ENCODE measurements at places on chromosomes 6 and 20.

DNA sequence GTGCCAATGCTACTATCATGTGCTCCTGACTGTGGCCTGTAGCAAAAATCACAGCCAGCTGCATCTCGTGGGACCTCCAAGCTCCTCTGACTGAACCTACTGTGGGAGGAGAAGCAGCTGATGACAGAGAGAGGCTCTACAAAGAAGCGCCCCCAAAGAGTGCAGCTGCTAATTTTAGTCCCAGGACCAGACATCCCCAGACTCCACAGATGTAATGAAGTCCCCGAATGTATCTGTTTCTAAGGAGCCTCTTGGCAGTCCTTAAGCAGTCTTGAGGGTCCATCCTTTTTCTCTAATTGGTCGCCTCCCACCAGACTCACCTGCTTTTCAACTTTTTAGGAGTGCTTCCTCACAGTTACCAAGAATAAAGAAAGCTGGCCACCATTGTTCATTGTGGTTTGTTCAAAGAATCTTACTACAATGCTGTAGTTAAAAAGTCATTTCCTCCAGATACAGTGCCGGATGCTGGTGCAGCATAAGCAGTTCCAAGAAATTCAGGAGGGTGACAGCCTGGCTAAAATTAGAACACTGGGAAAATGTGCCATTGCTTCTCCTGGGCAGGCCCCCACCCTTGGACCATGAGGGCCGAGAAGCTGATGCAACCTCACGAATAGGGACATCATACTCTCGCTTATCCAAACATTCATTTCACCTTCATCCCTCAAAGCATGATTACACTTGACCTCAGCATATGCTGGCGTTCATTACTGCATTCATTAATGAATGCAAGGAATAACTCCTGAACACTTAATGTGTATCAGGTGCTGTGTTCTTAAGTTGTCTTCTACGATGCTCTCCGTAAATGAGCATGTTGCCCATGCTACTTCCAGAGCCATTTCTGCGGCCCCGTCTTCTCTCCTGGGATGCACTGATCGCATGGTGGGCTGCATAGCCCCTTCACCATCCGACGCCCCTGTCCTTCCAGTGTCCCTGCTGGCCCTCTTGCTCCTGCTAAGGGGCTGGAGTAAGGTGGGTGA is 66.4 kb downstream of the LY86 start:
- DNase-seq, result peak; percentile 29

DNA sequence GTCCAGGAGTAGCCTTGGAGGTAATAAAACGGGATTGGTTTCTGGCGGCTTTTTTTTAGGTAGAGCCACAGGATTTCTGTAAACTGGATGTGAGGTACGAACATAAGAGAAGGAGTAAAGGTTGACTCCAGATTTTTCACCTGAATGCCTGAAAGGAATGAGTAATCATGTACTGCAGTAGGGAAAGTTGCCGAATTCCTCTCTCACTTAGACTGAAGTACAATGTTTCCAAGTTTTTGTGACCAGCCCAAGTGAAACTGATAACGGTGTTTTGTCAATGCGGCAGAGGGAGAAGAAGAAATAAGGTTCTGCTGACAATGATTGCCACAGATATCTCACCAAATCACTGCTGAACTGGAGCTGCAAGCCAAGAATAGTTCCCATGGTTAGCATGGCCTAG is 75.0 kb downstream of the VTA1 start:
- DNase-seq, result no peak

DNA sequence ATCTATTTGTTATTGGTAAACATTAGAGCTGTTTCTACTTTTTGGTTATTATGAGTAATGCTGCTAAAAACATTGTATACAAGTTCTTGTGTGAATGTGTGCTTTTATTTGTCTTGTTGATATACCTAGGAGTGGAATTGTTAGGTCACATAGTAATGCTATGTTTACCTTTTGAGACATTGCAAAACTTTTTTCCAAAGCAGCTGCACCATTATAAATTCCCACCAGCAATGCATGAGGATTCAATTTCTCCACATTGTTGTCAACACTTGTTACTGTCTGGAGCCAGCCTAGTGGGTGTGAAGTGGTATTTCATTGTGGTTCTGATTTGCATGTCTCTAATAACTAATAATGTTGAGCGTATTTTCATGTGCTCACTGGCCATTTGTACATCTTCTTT is 145.9 kb downstream of the CCDC170 start:
- no peak for DNase-seq

DNA sequence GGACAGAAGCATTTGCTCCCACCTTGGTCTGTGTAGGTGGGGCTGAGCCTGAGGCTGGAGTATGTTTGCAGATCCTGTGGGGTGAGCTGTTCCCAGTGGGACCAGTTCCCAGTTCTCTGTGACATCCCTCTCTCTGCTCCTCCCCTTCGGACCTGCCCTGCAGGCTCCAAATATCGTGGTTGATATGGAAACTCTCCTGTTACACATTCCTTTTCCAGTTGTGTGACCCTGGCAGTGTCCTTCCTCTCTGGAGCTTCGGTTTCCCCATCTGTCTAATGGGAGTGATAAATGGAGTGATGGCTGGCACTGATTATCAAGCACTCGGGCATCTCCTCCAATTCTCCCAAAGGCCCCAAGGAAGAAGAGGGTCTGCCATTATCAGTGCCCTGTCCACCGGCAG is 15.7 kb upstream of the TGM2 start:
- DNase-seq, result no peak

DNA sequence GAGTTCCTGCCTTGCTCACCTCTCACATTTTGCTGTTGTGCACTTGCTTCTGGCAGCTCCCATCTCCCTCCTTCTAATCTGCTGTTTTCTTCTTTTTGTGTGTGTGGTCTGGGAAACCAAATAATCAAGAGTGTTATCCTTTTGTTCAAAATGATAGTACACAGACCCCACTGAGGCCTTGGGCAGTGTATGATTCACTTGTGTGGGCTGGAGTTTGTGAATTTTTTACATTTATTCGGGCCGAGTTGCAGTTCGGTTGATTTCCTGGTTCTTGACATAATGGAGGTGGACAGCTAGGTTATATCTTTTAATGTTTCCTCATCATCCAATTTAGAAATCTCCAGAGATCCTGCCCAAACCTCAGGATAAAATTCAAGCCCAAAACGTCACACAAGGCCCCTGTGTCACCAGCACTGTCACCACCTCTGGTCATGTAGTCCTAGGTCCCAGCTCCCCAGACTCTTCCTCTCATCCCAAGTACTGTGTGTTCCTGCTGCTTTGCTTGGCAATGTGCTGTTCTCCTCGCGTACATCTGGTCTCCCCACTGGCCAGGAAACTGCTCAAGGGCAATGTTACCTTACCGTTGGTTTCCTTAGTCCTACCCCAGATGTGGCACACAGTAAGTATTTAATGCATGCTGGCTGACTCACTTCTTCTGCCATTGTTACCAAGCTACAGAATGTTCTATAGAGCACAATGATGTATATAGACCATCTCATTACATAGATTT is 55.7 kb upstream of the PHACTR2 start:
- DNase-seq, result no peak

DNA sequence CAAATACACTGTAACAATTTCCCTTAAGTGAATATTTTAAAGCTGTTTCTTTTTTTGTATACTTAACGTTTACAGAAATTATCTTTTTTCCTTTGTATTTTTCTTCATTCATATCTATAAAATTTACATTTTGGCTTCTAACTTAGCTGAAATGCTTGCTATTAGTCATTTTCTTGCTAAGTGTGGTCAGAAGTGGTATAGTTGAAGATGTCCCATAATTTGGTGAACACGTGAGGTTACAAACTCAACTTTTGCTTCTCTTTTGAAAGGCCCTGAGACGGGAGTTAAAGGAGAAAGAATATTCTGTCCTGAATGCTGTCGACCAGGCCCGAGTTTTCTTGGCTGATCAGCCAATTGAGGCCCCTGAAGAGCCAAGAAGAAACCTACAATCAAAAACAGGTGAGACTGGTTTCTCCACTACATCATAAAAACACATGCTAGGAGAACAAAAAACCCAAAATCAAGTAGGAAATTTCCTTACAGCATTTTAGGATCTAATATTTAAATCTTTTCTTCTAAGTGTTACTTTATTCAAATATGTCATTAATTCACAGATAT is 445.0 kb downstream of the UTRN start:
- DNase-seq, result no peak

DNA sequence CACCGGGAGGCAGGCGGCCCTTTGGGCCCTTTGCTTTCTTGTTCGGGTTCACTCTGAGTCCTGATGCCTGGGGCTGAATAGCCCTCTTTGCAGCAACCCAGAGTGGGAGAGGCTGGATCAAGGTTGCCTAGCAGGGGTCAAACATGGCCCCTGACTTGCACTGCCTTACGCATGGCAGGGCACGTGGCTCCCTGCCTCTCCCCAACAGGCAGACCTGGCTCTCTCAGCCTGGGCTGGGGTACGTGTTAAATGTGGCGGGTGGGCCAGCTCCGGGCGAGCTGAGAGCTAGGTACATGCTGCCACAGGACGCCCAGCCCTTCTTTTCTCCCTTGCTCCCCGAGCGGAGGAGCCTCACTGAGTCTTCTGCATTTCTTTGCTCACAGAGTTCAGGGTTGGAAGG is 7.3 kb downstream of the C6orf132 start:
- DNase-seq, result no peak

GRCh38 chr6:68779366-68779765 is 144.3 kb downstream of the ADGRB3 start:
- no peak for DNase-seq

DNA sequence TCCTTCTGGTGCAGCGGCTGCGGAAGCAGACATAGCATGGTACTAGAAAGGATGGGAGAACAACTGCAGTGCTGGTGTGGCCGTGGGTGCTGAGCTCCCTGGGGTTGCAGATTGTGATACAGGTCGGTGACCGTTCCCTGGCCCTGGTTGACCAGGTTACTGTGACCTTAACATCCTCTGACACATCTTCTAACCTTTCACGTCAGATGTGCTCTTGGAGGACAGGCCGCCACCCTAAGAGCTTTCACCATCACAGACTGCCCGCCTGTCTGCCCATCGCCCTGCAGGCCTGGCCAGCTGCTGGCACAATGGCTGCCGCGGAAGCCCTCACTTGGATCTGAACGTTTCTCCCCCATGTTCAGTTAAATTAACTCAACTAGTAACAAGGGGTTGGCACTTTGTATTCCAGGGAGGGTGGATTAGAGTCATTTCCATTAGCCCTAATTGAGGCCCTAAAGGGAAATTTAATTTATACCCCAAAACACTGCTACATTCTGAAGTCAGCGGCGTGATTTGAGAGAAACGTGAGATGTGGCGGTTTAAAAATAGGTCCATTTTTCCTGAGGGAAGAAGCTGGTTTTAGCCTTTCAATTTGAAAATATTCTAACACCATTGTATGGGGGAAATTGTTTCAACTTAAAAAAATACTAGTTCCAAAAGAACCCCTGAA is 443.9 kb upstream of the CDH4 start:
- no peak for DNase-seq

GRCh38 chr20:38804682-38805501 is 605 bp upstream of the PPP1R16B start:
- DNase-seq, result peak; percentile 40

DNA sequence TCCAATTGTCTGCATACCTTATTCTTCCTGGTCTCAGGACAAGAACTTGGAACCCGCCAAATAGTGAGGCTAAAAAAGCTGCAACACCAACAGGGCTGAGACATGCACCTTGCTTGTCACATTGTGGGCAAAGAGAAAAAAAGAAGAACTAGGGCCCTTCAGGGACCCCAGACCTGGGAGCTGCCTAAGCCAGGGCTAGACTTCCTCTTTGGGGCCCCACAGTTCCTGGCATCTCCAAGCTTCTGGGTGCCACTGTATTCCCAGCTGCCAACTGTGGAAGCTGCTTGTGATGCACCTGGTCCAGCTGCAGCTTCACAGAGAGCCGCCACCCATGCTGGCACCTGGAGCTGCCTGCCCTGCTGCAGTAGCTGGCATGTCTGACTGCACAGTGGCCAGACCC is 370.6 kb downstream of the CD83 start:
- DNase-seq, result no peak

DNA sequence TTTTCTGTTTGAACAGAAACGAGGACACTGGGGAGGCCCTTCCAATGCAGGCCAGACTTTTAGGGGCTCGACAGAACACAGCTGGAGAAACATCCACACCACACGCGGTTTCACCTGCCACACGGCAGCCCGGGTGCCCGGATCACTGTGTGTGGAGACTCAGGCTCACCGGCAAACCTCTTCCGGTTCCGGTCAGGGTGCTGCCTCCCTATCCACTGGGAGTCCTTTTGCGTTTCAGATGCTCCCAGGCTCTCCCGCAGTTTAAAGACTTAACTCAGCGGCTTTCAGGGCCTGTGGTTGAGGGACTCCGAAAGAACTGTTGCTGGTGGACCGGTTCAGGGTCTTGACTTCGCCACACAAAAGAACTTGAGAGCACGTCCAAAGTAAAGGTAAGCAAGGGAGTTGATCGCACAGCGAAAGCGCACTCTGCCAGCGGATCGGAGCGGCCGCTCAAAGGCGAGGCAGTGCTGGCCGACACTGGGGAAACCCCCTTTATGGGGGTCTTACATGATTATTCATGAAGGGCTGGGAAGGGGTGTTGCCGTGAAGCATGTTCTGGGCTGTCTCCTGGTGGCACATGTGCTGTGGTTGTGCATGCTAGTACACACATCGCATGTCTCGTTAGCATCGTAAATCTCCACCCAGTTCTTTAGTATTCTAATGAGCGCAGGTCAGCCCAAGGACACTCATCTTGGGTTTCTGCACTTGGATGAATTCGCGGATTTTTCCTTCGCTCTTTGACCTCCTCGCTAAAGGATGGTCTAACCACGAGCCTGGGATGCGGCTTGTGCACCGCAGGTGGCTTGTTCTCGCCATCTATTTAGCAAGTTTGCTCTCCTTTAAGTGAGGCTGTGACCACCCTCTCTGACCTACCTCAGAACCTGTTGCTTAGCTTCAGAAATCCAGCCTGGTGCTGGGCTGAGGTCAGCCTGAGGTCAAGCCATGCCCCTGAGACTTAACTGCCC is 180.3 kb downstream of the CDH26 start:
- peak; percentile 40 for DNase-seq

All from stimulated activated CD4-positive, alpha-beta T cell treated with anti-CD3 and anti-CD28 coated beads, Interleukin-1b, Interleukin-23, amount 100 ng/mL, for 4 hours (primary cell).